Activated T-helper 2 cell treated with anti-CD3 and anti-CD28 coated beads, Interferon-gamma antibody, Interleukin-2, Interleukin-4, amounts not matched to agents 10 μg/mL and 5 μg/mL and 100 μg/mL, durations not matched to agents 14 hours and 24 hours and 36 hours (primary cell): ENCODE measurements at places on chromosomes 2 and 18. TPM values are rescaled to one million over a fixed set of nuclear protein-coding genes. Genes with fewer than 3 reads are reported as not detected.

- no peak for DNase-seq
Observed at GRCh38 chr2:169507698-169508097, 1.8 kb upstream of the KLHL41 start.

GRCh38 chr2:151422917-151423439 is 13.3 kb downstream of the RIF1 start:
- DNase-seq, result no peak

DNA sequence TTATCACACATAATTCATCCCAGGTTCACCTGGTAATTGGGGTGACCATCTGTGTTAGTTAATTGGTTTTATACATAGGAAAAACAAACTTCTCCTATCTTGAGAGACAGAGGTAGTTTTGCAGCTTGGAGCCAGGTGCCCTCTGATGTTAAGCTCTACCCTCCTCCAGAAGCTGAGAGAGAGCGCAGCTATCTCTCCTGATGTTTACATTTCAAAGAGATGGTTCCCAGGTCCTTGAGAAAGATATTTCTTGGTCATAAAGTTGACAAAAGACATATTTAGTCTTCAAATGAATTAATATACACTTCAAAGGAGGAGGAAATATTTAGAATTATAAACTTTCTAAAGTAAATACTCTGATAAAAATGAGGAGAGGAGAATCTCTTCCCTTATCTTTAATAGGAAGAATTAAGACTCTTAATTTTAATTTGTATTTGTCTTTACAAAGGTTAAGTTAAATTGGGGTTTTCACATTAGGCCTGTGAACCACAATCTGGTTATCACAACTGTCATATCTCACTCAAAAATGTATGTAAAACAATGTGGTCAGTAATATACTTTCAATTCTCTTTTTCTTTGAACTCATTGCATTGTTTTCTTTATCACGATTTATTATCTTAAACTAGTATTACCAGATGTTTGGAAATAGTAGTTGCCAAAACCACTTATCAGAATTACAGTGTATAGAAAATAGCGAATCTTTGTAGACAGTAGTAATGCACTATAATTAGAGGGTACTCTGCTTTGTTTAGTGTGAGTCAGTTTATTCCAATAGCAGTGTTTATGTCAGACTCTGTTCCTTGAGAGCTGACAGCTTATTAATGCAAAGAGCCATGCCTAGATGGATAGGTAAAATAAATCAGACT is 26.8 kb downstream of the SERPINB4 start:
- no peak for DNase-seq

DNA sequence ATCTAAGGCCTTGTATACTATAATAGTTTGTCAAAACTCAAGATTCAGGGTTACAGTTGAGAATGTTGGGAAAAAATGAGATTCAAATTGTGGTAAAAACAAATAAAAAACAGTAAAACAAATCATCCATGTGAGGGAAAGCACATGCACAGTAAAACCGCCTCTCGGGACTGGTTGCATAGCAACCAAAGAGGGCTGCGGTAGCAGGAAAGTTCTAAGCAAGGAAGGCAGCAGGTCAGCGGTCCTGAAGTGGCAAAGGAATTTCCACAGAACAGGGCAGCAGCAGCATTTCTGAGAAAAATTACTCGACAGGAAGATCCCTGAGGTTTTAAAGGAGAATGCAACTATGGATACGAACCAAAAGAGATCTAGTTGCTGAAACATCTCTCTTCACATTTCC is 93.7 kb downstream of the DYNAP start:
- DNase-seq, result no peak

GRCh38 chr2:3195641-3196476 is 181.8 kb downstream of the EIPR1 start:
- no peak for DNase-seq

DNA sequence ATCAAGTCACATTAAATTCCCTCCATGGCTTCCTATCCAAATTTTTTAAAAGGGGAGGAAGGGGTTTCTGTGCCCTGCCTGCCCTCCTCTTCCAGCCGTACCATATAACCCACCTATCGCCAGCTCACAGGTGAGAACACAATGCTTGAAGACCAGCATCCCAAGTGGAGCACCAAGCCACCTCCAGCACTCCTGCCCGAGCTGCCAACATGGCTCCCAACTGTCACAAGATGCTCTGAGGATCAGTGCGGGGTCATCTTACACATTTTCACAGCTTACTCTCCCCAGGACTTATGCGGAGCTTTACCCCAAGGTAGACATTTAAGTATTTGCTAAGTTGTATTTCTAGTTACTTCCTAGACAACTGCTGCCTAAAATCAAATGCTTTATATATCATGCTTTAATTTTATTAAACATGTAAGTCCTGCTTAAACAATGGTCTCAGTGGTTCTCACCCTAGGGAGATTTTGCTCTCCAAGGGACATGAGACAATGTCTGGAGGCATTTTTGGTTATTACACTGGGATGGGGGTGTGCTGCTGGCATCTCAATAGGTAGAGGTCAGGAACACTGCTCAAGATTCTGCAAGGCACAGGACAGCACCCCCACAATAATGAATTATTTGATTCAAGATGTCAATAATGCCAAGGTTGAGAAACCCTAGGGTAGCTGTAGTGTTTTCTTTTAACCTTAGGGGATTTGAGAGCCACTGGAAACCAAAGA is 45.8 kb downstream of the SF3B1 start:
- DNase-seq, result no peak

GRCh38 chr2:43152186-43152585 is 74.2 kb downstream of the ZFP36L2 start:
- DNase-seq, result no peak

GRCh38 chr2:168939918-168940317 is 38.8 kb downstream of the G6PC2 start:
- no peak for DNase-seq

DNA sequence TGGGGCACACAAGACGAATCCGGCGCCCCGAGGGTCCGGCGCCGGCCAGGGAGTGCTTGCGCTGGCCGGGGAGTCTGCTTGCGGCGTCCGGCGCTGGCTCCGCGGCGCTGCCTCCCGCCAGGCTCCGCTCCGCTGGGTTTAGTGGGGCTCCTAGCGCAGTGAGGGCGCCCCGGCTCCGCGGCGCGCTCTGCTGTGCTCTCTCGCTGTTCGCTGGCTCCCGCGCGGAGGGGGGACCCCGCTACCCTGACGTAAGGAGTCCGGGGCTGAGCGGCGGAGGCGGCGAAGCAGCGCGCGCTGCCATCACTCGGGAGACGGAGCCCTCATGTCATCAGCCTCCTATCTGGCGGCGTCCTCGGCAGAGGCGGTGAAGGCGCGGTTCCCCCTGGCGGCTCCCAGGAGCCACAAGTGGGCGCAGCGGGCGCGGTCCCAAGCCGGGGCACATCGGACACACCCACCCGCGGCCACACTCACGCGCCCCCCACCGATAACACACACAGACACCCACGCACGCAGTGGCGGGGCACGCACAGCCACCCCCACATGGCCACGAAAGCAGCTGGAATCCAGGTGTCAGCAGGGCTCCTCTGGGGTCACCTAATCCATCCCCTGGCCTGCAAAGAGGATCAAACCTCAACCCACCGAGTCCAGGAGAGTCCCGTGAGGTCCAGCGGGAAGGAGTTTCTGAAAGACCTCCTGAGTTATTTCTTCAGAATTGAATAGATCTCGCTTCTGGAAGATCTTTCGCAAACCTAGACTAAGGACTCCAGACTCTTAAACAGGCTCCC is at the start of gene C1QL2:
C1QL2 (minus strand) TSS at position 189 of the 785 bp plus-strand sequence. CDS start 482 bp downstream, outside the sequence.
- DNase-seq, result no peak

DNA sequence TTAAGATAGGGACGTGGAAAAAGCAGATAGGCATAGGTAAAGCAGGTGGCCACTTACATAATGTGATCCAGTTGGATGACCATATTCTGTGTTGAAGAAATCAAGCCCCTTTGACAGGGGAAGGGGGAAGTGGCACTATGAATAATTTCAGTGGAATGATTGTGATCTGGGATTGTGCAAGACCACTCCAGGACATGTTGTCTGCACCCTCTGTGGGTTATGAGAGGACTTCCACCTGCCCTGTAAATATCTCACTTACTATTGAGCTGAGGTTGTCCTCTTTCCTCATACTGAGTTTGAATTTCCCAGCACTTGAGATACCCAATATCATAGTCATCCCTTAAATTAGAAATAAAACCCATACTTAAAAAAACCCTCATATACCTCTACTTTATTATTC is 220.7 kb downstream of the IRS1 start:
- no peak for DNase-seq

GRCh38 chr18:48064978-48065600 is 134.6 kb upstream of the SMAD2 start:
- DNase-seq, result no peak

DNA sequence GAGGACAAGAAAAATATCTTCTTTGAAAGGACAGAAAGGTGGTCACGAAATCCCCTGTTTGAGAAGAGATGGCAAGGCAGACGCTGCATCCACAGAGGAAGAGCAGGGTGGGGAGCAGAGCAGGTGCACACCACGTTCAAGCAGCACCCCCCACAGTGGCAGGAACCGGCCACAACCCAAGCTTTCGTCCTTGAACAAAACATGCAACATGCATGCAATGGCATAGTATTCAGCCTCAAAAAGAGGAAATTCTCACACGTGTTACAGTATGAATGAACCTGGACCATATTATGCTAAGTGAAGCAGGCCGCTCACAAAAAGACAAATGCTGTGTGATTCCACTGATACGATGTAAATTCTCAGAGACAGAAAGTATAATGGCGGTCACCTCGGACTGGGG is 51.4 kb downstream of the CMPK2 start:
- no peak for DNase-seq

Gene HOXD1
- total RNA-seq, result not detected in 2 replicates

Gene COL4A4
- not detected in 2 replicates for total RNA-seq

Gene ACOXL
- total RNA-seq, result 1.4 and 1.6 TPM in 2 replicates

Gene KCNF1
- not detected in 2 replicates for total RNA-seq

Gene IL37
- not detected in 2 replicates for total RNA-seq
